Fibroblast of skin of left quadriceps (primary cell): ENCODE measurements at places on chromosomes 1 and 21.

DNA sequence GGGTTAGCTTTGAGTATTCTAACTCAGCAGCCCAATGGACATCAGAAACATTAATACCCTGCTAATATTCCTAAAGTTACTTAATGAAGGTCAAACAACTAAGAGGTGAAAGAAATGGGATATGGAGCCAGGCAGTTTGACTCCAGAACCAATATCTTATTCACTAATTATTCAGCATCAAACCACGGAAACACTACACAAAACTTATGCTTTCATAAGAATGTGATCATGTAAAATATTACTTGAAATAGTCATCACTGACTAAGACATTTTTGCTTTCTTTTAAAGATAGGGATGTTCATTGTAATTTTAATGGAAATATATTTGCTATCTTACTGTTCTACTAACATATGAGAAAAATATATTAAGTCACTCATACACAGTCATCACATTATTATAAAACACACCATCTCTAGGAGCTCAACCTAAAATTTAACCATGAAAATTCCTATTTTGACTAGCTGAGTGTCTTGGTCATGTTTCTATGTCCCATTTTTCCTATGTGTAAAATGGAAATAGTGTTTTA lies 240.9 kb downstream of the KCTD3 start:
- no peak for DNase-seq

- no peak for DNase-seq
Measured at GRCh38 chr1:244049162-244050013, 1.7 kb upstream of the ZBTB18 start.

DNA sequence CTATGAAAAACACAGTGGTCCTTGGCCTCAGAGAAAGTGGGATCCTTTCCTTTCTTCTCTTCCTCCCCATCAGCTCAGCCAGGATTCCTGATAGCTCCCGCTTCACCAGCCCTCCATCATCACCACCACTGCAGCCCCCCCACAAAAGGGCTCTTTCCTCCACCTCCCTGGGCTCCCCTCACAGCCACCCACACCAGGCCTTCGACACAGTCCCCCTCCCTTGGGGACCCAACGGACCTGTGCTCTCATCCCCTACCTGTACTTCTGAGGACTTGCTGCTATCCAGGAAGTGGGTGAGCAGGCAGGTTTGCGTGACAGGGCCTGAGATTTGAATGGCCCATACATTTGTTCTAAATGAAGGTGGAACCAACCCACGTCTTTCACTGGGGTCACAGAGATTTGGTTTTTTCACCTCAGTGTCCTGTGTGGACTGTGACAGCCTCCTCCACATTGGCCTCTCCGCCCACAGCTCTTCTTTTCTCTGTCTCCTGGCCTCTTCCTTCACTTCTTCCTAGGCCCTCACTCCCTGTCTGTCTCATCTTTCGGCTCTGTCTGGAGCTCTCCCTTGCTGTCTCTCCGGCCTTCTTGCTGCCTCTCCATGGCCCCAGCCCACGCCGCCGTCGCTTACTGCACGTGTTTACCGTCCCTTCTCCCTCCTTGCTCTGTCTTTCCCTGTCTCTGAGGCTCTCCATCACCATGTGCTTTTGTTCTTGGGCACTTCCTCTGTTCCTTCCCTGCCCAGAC lies 238.6 kb downstream of the FOXD2 start:
- no peak for DNase-seq

DNA sequence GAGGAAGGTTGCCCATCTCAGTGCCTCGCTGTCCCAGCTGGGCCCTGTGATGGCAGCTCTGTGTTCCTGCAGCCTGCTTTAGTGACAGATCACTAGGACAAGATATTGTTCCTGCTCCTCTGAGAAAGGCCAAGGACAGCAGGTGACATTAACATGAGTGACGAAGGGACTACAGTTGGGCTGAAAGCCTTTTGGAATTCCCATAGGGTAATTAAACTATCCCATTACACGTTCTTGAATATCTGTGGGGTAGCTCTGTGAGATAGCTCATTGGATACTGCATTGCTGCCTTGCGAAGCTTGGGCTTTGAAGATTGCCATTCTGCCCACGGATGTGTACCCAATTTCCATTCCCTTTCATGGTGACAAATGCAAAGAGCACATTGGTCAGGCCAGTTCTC lies 78.2 kb upstream of the COA6 start:
- no peak for DNase-seq

- no peak for DNase-seq
Measured at GRCh38 chr1:222325506-222325905, 222.4 kb downstream of the HHIPL2 start.

- no peak for DNase-seq
Measured at GRCh38 chr21:38840456-38841300, 34.9 kb downstream of the ETS2 start.

DNA sequence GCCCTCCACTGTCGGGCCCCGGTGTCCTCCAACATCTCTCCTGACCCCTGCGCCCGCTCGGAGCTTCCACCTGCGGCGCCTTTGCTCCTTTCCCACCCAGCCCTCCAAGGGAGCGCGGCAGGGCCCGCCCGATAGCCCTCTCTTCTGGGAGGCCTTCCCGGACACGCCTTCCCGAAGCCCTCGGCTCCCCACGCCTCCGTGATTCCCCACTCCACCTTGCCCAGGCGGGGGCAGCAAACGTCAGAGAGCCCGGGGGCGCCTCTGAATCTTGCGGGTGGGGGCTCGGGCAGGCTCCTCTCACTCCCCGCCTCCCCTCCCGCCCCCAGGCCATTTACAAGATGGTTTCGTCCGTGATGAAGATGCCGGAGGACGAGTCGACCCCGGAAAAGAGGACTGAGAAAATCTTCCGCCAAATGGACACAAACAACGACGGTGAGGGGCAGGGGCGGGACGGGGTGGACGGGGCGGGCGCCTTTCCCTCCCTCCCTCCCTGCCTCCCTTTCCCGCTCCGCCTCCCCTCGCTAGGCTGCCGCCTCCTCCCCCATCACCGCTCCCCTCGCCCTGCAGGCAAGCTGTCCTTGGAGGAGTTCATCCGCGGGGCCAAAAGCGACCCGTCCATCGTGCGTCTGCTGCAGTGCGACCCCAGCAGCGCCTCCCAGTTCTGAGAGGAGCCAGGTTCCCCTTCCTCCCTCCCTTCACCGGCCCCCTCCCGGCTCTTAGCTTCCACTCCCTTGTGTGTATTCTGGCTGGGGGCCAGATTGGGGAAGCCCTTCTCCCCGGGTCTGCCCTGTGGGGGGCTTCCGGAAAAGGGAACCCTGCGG lies 7.1 kb downstream of the HPCA start:
- no peak for DNase-seq

- no peak for DNase-seq
Measured at GRCh38 chr21:42552407-42553336, 39.0 kb downstream of the SLC37A1 start.

DNA sequence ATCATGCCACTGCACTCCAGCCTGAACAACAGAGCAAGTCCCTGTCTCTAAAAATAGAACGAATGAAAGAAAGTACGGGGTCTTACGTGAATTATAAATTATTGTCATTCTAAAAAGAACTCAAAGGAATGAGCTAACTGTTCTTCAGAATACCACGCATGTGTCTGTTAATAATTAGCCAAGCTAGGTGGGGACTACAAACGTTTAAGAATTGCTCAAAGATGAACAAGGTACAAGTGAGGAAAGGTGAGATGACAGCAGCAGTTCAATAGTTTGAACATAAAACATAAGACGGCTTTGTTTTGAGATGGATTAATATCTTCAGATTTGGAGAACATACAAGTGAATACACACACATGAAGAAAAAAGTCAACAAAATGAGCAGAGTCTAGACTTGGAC lies 79.6 kb downstream of the UBR4 start:
- DNase-seq: no peak

DNA sequence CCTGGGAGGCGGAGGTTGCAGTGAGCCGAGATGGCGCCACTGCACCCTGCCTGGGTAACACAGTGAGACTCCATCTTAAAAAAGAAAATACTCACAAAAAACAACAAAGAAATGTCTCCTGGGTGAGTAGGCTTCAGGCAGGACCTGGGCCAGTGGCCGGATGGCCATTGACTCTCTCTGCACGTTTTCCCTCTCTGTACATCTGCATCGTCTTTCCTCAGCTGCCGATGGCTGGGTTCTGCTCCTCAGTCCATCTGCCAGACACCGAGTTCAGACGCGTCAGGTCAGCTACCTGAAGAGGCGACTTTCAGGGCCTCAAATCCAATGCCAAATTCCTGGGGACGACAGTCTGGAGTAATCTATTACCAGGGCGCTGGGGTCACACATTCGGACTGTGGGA lies 199.3 kb downstream of the CAMTA1 start:
- no peak for DNase-seq

GRCh38 chr1:3680488-3681230 lies 28.3 kb downstream of the TP73 start:
- no peak for DNase-seq

- no peak for DNase-seq
Measured at GRCh38 chr21:35208104-35208503, 159.0 kb upstream of the RUNX1 start.
